Uterus (tissue), 4 donors: ENCODE measurements at places on chromosomes 2 and 18. TPM values are rescaled to one million over a fixed set of nuclear protein-coding genes. Genes with fewer than 3 reads are reported as not detected.

DNA sequence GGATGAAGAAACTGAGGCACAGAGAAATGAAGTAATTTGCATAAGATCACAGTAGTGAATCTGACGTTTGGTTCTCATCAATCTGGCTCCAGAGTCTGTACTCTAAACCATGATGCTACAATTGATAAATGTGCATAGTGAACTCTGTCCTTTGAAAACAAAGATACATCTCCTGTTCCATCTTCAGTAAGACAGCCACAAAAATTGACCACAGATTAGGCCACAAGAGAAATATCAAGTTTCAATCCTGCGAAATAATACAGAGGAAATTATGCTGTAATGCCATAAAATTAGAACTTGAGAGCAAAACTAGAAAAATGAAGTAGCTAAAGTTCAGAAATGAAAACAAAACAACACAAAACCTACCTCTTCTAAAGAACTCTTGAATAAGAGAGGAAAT, 28.4 kb downstream of the FAM98A start:
- no peak overlapping the region for H3K4me3 ChIP-seq
- no peak for DNase-seq
- no peaks in the 10 kb centered on the region for H3K27me3 ChIP-seq
- H3K4me1 ChIP-seq: no peaks in the 10 kb centered on the region
- H3K36me3 ChIP-seq: no peaks in the 10 kb centered on the region

DNA sequence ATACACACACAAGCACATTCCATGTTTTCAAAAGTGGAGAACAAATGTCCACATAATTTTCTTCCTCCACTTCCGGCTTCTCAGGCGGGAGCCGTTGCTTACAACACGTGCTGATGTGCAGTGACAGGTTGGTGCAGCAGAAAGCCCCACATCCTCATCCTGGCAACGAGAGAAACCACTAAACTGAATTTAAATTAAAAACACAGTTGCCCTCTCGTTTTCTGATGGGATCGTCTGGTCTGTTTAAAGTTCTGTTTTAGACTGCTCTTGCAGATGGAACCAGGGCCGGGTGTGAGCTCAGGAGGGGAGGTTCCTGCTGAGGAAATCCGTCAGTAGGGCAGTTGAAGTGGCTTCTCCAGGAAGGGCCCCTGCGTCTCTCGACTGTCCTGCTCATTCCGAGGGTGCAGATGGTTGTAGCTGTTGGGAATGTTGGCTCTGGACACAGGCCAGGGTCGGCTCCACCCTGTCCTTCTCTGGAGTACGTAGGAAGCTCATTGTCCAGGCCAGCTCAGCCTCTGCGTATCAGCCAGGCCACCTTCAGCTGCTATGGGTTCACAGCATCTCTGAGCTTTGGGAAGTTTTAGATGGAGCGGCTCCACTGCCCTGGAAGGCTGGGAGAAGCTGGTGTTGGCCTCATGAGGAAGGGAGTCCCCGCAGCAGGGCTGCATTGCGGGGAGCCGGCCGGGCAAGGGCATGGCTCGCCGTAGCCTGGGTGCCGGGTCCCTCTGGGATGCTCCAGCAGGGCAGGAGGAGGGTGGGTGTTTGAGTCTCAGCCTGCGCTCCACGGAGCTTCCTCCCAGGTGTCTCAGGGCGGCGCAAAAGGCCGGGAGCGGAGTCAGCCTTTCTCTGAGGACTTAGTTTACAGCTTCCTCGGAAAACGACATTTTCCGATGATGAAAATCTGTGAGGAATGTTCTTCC, 58.3 kb downstream of the NFATC1 start:
- H3K36me3 ChIP-seq: no peaks in the 10 kb centered on the region
- H3K27me3 ChIP-seq: no peaks in the 10 kb centered on the region
- peak; percentile 38 for DNase-seq
- H3K27ac ChIP-seq: no peak overlapping the region
- no peak overlapping the region for H3K4me3 ChIP-seq

GRCh38 chr18:54717673-54718407, 110.4 kb upstream of the RAB27B start:
- H3K27me3 ChIP-seq: no peaks in the 10 kb centered on the region
- H3K36me3 ChIP-seq: no peaks in the 10 kb centered on the region
- H3K27ac ChIP-seq: no peak overlapping the region
- no peak for DNase-seq
- no peak overlapping the region for H3K4me3 ChIP-seq

DNA sequence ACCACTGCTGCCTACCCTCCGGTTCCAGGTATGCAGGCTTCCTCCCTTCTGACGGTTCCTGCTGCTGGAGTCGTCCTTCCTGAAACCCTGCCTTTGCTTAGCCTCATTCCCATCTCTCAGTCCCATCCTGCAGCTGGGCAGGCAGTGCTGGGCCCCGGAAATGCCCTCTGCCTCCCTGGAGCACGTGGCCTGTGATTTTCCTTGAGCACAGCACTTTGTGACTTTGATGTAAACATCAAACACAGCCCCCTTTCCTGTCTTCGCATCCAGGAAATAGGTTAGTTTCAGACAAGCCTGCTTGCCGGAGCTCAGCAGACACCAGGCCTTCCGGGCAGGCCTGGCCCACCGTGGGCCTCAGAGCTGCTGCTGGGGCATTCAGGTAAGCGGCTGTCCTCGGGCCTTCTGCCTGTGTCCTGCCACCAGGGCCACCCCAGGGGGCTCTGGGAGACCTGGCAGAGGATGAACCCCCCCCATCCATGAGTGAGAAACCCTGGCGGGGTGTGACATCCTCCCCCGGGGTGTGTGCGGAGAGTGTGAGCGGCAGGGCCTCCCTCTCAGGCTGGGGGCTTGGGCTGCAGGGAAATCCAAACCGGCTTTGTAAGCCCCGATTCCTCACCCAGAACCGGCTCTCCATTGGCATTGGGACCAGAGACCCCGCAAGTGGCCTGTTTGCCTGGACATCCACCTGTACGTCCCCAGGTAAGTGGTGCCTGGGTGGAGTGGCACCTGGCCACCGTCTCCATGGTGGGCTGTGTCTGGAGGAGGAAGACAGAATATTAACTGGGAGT, at the start of gene ZAP70:
Gene ZAP70 (plus strand): TSS at position 281 of the 788 bp plus-strand sequence. CDS start 10,461 bp downstream, outside the sequence.
- H3K4me3 ChIP-seq: no peak within 1 kb of the TSS
- no peaks in the 10 kb centered on the region for H3K4me1 ChIP-seq
- H3K36me3 ChIP-seq: no peaks in the 10 kb centered on the region
- no peak for DNase-seq
- no peak within 1 kb of the TSS for H3K27ac ChIP-seq

DNA sequence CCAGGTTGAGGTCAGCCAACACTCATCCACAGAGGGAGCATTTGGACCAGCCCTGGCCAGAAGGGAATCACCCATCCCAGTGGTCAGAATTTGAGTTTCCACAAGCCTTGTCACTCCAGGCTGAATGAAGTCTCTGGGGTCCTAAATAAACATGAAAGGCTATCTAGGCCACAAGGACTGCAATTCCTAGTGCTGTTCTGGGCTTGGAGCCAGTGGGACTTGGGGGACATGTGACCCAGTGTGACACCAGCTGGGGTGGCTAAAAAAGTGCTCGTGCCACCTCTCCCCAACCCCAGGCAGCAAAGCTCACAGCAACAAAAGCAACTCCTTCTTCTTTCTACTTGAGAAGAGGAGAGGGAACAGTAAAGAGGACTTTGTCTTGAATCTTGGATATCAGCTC, 91.7 kb downstream of the MDH1 start:
- H3K4me3 ChIP-seq: no peak overlapping the region
- DNase-seq: no peak
- no peaks in the 10 kb centered on the region for H3K36me3 ChIP-seq
- no peak overlapping the region for H3K27ac ChIP-seq

DNA sequence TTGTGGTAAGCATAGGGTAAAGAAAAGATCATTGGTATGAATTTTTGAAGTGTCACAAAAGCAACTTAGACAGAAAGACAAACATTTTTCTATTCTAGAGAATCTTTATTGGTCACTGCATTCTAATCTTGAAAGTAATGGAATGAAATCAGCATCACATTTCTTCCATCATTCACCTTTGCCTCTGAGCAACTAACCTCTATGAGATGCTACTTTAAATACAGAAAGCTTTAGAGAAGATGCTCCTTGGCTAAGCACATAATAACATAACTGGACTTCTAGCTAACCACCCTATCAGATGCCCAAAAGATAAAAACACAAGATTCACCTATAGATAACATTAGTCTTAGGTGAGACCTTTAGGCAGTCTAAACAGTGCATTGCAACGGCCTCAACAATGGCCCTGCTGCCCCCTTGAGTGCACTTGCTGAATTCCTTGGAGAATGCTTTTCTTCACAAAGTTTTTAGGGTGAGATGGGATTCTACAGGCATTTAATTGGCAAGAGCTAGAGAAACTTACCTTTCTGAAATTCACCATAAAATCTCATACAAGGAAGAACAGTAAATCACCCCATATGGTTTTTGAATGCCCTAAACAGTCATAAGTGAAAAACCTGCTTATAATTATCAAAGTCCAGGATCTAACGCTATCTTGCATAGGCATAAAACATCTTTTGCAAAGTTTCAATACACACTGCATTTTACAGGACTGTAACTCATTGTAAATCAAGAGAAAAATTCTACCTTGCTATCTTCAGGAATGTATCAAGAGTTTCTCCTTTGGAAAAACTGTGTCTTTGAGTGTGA, 791.3 kb upstream of the CHAC2 start:
- H3K36me3 ChIP-seq: no peaks in the 10 kb centered on the region
- no peak overlapping the region for H3K27ac ChIP-seq
- H3K4me1 ChIP-seq: no peaks in the 10 kb centered on the region
- H3K27me3 ChIP-seq: no peaks in the 10 kb centered on the region
- DNase-seq: no peak

- no peak for DNase-seq
- no peaks in the 10 kb centered on the region for H3K36me3 ChIP-seq
These were observed 1271.7 kb upstream of the SLC39A10 start for GRCh38 chr2:194385376-194385775.

DNA sequence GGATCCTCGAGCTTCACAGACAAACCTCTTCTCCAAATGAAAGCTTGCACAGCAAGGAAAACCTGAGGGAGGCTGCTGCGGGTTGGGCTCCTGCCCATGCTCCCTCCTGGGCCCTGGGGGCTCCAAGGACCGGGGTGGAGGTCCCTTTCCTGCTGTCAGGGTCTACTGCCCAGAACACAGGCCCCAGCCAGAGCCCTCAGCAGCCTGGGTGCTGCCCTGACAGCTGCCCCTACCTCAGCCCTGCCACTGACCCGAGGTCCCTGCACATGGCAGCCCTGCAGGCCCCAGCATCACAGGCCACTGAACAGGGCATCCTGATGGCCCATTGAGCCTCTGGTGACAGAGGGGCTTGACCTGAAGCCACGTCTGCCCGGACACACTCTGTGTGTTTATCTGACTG, 41.0 kb downstream of the CROCC2 start:
- H3K4me3 ChIP-seq: no peak overlapping the region
- H3K27ac ChIP-seq: no peak overlapping the region
- no peaks in the 10 kb centered on the region for H3K27me3 ChIP-seq
- no peaks in the 10 kb centered on the region for H3K4me1 ChIP-seq

- no peak overlapping the region for H3K4me3 ChIP-seq
- H3K4me1 ChIP-seq: no peaks in the 10 kb centered on the region
- no peak for DNase-seq
- H3K27me3 ChIP-seq: no peaks in the 10 kb centered on the region
- H3K36me3 ChIP-seq: no peaks in the 10 kb centered on the region
These were observed 58.7 kb upstream of the CDH19 start for GRCh38 chr18:66662632-66663031.

DNA sequence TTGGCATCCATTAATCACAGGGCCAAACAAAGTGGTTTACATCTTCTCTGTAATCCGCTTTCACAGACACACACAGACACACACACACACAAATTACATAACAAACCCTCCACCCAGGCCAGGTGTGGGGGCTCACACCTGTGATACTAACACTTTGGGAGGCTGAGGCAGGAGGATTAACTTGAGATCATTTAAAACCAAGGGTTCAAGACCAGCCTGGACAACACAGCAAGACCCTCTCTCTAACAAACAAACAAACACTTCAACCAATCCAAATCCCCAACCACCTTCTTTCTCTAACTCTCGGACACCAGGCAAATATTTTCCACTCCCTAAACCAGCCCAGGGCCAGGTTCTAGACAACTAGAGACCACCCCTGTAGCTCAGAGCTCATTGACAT, 79.5 kb upstream of the XPO1 start:
- DNase-seq: no peak
- no peaks in the 10 kb centered on the region for H3K27me3 ChIP-seq
- H3K4me1 ChIP-seq: no peaks in the 10 kb centered on the region
- no peak overlapping the region for H3K4me3 ChIP-seq
- H3K27ac ChIP-seq: no peak overlapping the region

GRCh38 chr2:14316594-14316993, 315.9 kb upstream of the LRATD1 start:
- no peak overlapping the region for H3K4me3 ChIP-seq
- no peak overlapping the region for H3K27ac ChIP-seq
- DNase-seq: no peak
- H3K4me1 ChIP-seq: no peaks in the 10 kb centered on the region
- H3K27me3 ChIP-seq: no peaks in the 10 kb centered on the region

GRCh38 chr2:80329491-80329890, 24.9 kb upstream of the LRRTM1 start:
- H3K4me1 ChIP-seq: no peaks in the 10 kb centered on the region
- no peak overlapping the region for H3K4me3 ChIP-seq
- no peak overlapping the region for H3K27ac ChIP-seq
- DNase-seq: no peak
- no peaks in the 10 kb centered on the region for H3K27me3 ChIP-seq

DNA sequence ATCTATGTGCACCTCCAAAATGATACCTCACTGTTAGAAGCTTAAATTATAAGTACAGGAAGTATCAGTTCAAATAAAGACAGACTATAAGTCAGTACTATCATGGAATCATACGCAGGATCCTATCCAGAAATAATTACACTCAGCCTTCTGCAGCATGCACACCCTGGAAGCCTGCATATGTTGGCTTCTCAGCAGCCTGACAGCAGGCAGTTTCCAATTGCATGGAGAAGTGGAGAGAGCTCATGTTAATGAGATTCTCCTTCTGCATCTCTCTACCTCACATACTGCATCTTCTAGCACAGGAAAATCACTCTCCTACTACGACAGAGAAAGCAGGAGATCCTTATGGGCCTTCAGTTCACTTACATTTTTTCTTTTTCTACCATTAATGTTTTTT, 20.5 kb downstream of the NR4A2 start:
- H3K36me3 ChIP-seq: no peaks in the 10 kb centered on the region
- H3K27me3 ChIP-seq: peaks cover 4% of the 10 kb centered on the region
- no peak overlapping the region for H3K27ac ChIP-seq
- H3K4me3 ChIP-seq: no peak overlapping the region

DNA sequence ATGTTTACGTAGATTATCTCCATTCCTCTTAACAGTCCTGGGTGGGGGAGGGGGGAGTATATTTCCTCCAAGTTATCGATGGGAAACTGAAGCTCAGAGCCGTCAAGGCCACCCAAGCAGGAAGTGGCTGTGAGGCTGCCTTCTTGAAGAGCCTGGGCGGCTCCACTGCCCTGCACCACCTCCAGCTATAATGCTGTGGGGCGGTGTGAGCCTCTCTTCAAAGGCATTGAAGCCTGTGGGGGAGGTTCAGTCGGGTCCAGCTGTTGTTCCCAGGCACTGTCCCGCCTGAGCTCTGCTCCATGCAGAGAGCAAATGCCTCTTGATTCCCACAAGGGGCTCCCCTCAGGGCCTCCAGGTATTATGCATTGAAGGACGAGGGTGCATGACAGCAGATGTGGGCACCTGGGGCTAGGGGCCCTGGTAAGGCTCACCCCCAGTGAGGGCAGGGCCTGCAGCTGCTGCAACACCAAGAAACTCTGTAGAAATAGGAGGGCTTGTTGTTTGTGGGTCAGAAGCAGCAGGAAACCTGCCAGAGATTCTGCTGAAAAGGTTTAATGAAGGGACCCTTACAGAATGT, 29.5 kb upstream of the LAPTM4A start:
- H3K4me1 ChIP-seq: no peaks in the 10 kb centered on the region
- no peaks in the 10 kb centered on the region for H3K36me3 ChIP-seq
- no peak for DNase-seq
- H3K4me3 ChIP-seq: no peak overlapping the region
- H3K27me3 ChIP-seq: no peaks in the 10 kb centered on the region

The NT5DC4 gene
- total RNA-seq: not detected

The EVX2 gene
- not detected for total RNA-seq

The ADNP2 gene
- total RNA-seq: 24.0 TPM

The PDE6D gene
- 56.2 TPM for total RNA-seq
